ENCODE measurements at places on chromosomes 7 and 10.

DNA sequence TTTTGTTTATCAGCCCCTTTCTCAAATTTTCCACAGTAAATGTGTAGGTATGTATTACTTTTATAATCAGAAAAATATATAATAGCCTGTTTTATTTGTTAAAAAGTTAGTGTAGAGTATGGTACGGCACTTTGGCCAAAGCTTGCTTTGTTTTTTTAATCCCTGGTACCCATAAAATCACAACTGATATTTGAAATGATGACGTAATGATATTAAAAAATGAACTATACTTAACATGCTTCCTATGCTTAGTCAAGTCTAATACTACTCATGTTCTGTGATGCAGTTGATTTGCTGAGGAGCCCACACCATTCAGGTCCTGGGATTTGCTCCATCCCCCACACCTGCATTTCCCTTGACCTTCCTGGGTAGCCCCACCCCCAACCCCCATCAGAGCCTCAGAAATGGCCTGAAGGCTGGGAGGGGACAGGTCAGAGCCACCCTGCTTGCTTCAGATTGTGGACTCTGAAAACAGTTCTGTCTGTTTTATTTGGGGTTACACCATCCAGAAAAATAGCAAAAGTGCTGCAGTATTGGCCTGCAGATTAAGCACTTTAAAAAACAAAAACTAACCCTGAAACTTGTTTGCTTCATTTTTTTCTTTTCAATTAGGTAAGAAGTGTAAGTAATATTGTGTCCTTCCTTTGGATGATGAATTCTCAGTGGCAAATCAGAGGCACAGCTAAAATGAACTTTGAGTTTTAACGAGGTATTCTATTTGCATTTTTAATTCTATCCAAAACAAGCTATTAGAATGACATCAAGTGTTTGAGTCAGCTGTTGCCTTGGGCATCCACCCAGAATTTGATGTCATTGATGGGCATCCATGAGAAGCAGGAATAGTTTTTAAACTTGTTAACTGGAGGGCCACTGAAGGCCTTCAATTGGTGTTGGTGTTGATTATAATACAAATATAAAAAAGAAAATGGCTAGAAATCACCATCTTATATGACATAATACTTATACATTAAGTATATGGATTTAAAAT, 23.3 kb downstream of the PLCE1 start:
- DNase-seq, result peak; percentile 31

DNA sequence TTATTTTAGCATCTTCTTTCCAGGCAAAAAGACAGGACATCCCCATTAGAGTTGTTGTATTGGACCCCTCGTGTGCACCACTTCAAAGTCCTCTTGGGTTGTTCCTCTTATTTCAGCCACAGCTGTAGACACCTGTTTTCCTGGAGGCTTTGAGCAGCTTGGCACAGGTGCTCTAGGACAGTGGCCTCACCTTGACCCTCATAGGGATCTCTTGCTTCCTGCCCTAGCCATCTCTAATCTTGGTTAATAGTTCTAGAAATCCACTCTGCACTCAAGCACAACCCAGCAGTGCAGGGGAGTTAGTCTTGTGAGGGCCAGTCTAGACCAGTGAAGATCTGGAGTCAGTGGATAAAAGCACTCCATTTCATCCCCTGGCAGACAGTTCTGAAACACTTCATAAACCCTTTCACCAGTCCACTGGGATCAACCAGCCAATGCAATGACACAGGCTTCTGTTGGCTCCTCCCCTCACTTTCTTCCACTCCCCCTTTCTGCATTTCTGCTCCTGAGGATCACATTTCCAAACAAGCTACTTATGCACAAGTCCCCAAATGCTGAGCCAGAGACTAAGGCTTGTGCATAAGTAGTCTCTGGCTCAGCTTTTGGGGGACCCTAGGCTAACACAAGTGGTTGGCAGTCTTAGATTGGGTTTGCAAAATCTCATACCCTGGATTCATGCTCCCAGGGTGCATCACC, 131.5 kb upstream of the LAMB4 start:
- DNase-seq, result no peak

- no peak for DNase-seq
Measured at GRCh38 chr10:1747590-1748157, 10.3 kb upstream of the ADARB2 start.

DNA sequence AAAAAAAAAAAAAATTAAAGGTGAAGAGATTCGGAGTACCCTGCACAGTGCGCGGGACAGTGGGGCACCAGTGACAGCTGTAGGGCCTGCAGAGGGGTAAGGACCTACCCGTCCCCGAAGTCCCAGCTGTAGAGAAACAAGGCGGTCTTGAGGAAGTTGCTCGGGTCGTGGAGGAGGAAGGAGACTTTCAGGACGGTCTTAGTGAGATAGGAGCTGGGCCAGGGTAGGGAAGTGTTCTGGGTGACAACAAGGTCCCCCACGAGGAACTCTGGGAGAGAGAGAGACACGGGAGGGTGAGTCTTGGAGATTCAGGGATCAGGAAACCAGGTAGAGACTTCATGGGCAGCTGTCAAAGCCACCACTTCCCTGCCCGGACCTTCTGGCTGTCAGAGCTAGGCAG, 9.7 kb downstream of the TMEM130 start:
- DNase-seq, result no peak

DNA sequence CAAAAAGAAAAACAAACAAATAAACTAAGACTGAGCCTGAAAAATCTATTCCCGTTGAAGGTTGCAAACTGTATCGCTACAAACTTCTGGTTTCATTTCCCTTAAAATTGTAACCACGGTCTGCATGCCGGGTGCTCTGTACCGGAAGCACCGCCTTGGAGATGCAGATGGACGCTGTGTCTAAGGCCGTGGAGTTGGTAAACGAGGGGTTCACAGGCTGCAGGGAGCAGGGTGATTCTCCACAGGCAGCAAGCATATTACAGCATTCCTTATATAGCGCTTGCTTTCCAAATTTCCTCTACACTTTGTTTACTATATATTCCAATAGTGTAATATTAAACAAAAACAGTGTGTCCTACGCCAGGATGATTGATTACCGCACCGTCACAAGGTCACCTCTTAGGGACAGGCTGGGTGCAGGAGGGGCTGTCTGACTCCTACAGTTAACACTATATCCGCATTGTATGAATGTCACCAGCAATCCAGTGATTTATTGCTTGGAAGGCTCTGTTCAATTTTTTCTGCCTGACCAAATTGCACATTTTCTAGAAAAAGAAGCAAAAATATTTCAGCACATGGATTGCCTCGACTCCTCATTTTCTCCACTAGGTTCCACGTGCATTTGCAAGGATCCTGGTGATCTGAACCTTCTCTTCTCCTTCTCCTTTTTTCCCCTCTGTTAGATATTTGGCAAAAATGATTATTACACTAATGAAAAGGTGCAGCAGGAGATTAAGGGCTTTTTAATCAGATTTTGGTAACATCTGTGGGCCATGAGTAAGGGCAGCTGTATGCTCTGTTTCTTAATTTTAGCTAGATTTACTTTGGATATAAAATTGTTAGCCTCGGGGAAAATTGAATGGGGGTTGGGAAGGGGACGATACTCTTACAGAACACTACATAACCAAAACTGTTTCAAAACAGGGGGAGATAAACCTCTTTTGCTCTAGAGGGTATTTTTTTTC, 325.8 kb upstream of the MGMT start:
- no peak for DNase-seq

DNA sequence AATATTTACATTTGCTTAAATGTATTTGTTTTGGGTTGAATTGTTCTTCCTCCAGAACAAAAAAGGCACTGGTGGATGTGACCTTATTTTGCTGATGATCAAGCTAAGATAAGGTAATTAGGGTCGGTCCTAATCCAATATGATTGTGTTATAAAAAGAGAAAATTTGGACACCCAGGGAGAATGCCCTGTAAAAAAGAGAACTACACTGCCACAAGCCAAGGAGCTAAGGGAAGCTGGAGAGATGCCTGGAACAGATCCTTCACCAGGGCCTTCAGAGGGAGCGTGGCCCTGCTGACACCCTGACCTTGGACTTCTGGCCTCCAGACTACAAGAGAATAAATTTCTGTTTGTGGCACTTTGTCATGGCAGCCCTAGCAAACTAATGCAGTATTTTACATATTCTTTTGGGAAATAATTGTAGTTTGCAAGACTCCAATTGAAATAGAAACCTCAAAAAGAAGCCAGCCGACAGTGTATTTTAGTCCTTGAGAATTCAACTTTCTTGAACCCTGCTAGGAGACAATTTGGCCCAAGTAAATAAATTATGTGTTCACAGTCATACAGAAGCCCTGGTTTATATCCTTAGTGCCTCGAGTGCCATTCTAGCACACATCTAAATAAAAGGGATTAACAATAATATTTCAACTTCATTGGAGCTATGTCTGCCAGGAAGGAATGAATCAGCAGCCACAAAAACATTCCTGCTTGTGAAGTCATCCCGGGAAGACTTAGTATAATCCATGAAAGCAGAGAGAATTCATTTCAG, 164.6 kb downstream of the PKD1L1 start:
- DNase-seq, result no peak
